ENCODE measurements at places on chromosomes 7 and 10.

- H3K4me1 ChIP-seq = no peaks in the 10 kb centered on the region
- H3K36me3 ChIP-seq = no peaks in the 10 kb centered on the region
- H3K27me3 ChIP-seq = no peaks in the 10 kb centered on the region
- peak; percentile 7 for DNase-seq
- H3K27ac ChIP-seq = no peak overlapping the region
These were observed 249.4 kb downstream of the CRPPA start for GRCh38 chr7:16171928-16172327.

DNA sequence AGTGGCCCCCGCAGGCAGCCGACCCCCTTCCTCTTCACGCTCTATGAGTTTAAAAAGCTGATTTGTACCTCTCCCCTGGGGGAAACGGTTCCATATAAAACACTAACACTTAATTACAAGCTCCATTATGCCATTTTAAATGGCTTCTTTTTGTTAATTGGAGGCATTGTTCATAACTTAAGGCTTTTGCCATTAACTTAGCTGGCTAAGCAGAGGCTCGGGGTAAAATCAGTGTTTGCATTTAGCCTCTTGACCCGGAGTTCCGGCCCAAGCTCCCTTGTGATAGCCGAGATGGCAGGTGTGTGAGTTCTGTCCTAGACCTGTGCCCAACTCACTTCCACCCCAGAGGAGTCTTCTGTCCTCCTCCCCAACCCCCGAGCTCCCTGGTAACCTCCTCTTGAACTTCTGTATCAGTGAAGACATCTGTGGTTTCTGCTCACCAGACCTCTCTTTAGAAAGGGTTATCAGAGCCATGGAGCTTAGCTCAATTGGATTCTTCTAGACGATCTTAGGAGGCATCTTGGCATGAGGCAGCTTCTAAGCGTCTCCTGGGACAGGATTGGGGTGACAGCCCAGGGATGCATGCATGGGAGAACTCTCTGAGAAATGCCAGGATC is 34.2 kb upstream of the SH2B2 start:
- H3K27ac ChIP-seq = no peak overlapping the region
- H3K4me1 ChIP-seq = no peaks in the 10 kb centered on the region
- no peaks in the 10 kb centered on the region for H3K27me3 ChIP-seq
- DNase-seq = no peak
- H3K4me3 ChIP-seq = no peak overlapping the region

GRCh38 chr10:84427903-84428650 is 99.7 kb downstream of the CCSER2 start:
- no peak overlapping the region for H3K4me3 ChIP-seq
- peak; percentile 48 for DNase-seq
- peaks cover 3% of the 10 kb centered on the region for H3K36me3 ChIP-seq
- H3K27ac ChIP-seq = no peak overlapping the region
- H3K27me3 ChIP-seq = no peaks in the 10 kb centered on the region

- H3K4me1 ChIP-seq = peaks cover 2% of the 10 kb centered on the region
- no peak overlapping the region for H3K4me3 ChIP-seq
- no peaks in the 10 kb centered on the region for H3K27me3 ChIP-seq
- no peaks in the 10 kb centered on the region for H3K36me3 ChIP-seq
- DNase-seq = peak; percentile 44
These were observed 361.4 kb upstream of the NPSR1 start for GRCh38 chr7:34296663-34297062.

DNA sequence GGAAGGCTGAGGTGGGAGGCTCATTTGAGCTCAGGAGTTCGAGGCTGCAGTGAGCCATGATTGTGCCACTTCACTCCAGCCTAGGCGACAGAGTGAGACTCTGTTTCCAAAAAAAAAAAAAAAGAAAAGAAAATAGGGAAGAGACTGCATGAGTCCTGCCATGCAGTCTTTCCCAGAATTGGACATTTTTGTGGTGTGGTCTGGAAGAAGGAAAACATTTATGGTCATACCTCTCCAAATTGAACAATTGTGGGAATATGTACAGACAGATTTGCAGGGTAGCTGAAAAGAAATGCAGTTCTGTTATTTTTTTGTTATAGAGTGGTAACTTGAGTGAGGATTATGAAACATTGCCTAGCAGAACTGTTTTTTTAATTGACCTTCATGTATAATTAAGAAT is 198.1 kb downstream of the AUTS2 start:
- no peaks in the 10 kb centered on the region for H3K36me3 ChIP-seq
- no peaks in the 10 kb centered on the region for H3K4me1 ChIP-seq
- no peak overlapping the region for H3K27ac ChIP-seq
- H3K4me3 ChIP-seq = no peak overlapping the region
- DNase-seq = no peak
- H3K27me3 ChIP-seq = no peaks in the 10 kb centered on the region

GRCh38 chr7:36723951-36724664 is at the start of gene AOAH:
TSS of gene AOAH (minus strand) at chr7:36724494. CDS start at chr7:36724148, 346 bp downstream.
- no peaks in the 10 kb centered on the region for H3K27me3 ChIP-seq
- H3K27ac ChIP-seq = no peak within 1 kb of the TSS
- no peaks in the 10 kb centered on the region for H3K4me1 ChIP-seq
- no peaks in the 10 kb centered on the region for H3K36me3 ChIP-seq
- DNase-seq = no peak

DNA sequence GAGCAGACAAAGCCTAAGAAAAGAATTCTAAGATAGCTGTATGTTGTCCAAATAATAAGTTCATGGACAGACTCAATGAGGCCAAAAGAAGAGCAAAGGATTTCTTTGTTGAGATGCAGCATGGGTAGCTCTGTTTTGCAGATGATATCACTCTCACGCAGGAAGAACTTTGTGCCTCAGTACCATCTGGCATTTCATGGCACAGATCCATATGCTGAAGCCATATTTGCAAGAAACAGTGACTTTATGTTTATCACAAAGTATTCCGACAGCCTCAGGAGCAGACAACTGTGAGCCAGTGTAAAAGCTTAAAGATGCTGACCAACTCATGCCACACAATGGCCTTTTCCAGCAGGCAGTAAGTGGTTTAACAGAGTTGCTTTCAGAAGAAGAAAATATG is 45.5 kb upstream of the RNF148 start:
- H3K4me3 ChIP-seq = no peak overlapping the region
- DNase-seq = no peak
- H3K27me3 ChIP-seq = no peaks in the 10 kb centered on the region
- H3K27ac ChIP-seq = no peak overlapping the region
- H3K36me3 ChIP-seq = no peaks in the 10 kb centered on the region
- H3K4me1 ChIP-seq = no peaks in the 10 kb centered on the region

GRCh38 chr10:3178042-3178441 is 5.5 kb upstream of the PITRM1 start:
- no peak for DNase-seq
- no peak overlapping the region for H3K4me3 ChIP-seq
- H3K4me1 ChIP-seq = no peaks in the 10 kb centered on the region
- no peaks in the 10 kb centered on the region for H3K36me3 ChIP-seq
- peaks cover 20% of the 10 kb centered on the region for H3K27me3 ChIP-seq

DNA sequence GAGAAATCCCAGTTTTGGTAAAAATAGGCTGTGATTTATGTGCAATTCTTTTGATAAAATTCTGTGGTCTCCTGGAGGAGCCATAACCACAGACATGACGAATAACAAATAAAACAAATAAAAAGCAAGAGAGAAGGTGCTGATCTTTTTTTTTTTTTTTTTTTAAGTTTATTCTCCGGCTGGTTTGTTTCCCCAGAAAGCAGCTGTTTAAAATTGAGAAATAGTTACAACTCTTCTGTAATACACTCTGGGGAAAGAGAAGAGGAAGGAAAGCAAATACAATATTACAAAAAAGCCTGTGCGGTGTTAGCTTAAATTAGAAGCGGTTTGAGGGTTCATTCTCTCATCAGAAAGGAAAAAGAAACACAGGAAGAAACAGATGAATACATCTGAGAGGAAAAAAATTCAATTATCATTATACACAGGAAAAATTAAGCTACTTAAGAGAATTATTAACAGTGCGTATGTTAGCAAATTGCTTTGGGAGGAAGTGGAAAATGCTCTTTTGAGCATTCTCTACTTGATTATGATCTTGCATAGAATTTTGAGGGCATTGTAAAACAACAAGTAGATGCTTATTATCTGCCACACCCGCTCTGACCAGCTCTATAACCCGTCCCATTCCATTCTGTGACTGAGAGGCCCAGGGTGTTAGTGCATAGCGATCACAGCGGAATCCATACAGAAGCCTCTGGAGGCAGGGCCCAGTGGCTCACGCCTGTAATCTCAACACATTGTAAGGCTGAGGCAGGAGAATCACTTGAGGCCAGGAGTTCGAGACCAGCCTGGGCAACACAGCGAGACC is 40.6 kb upstream of the WAC start:
- no peaks in the 10 kb centered on the region for H3K36me3 ChIP-seq
- H3K27me3 ChIP-seq = peaks cover 16% of the 10 kb centered on the region
- no peak overlapping the region for H3K4me3 ChIP-seq
